ENCODE measurements at places on chromosomes 12 and 14.

DNA sequence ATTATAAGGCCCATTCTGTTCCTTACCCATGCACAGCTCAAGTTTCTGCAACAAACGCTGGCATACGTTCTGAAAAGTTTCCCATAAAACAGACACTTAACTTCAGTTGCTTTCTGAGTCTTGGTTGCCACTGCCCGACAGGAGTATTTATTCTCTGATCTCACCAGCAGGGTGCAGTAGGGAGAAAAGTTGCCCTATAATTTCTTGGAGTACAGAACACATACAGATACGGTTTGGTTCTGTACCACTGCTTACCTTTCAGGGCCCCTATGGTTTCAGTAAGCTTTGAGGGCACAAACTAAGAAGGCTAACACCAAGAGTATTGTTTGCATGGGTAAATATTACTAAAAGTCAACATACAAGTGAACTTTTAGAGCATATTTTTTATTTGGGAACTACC is 77.9 kb downstream of the SPATA7 start:
- DNase-seq: no peak

GRCh38 chr12:120235369-120236323 is 29.9 kb downstream of the PXN start:
- DNase-seq: peak; percentile 25

- no peak for DNase-seq
These were observed 25.3 kb downstream of the NUAK1 start for GRCh38 chr12:106113446-106113823.

- DNase-seq: no peak
These were observed 3.8 kb downstream of the TINF2 start for GRCh38 chr14:24238527-24239037.

GRCh38 chr12:89470741-89471509 is 53.7 kb downstream of the GALNT4 start:
- DNase-seq: no peak

DNA sequence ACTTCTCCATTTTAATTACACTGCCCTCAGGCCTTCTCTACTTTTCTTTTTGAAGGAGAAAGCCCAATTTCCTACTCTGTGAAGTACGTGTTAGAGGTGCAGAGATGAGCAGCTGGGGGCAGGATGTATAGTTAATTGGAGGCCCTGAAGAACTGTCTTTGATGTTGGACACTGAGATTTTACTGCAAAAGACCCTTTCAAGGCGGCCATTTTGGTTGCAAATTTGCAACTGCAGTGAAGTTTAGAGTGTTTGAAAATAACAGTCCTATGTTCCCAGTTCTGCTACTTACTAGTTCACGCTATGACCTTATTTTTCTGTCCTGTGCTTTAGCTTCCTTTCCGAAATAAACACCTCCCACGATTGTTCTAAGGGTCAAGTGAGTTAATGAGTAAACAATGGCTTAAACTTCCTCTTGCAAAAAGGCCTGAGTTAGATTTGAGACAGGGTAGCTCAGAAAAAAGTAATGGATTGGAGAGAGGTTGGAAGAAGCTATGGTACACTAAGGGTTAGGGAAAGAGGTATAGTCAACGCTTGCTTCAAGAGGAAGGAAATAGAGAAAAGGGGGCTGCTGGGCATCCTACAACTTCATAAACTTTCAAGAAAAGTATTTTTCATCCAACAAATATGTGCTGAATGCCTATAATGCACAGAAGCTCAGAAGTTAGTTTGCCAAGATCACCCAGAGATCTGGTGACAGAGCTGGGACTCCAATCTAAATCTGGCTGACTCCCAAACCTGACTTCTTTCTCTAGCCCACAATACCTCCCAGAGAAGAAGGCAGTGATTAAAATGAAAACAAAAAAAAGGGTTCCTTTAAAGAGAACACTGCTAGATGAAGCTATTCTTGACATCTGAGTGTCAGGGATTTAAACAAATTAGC is 26.4 kb upstream of the DICER1 start:
- no peak for DNase-seq
